ENCODE measurements at places on chromosomes 7 and 10.

DNA sequence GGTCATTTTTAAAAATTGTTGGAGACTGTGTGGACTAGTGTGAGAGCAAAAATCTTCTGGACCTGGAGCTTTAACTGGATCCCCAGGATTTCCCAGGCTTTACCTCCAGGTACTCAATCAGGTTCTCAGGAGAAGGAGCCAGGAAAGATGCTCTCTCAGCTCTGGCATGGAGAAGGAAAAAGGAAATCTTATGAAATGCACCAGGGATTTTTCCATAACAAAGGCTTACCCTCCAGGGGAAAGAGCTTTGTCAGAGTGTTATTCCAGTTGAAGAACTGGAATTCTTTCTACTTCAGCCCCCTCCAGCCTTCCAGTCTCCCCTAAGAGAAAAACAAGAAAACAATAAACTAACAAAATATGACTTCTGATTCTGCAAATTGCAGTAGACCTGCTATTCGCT is 436.7 kb upstream of the ANKRD30A start:
- no peak for DNase-seq

DNA sequence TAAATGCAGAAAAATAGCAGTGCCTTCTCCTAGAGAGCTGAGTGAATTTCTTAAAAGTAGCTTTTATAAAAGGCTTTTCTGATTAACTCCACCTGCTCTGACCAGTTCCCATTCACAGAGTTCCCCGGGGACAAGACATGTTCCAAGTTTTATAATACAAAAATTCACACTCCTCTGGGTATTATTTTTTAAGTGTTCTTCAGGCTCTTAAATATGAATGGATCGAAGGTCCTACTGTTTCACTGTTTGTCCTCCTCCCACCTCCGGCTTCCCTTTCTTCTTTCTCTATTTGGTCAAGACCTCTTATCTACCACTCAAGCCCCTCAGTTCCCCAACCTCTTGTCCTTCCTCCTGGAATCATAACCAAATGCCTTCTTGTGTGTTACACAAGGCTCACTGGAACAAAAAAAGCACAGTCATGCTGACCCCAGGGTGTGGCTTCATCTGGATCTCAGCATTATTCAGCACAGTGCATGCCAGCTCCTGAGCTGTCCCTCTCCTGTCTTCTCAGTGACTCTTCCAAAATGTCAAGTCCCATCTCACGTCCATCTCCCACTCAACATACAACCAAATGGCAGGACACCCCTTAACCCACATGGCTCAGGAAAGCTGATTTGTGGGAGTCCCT is 222.4 kb downstream of the SORCS1 start:
- no peak for DNase-seq

DNA sequence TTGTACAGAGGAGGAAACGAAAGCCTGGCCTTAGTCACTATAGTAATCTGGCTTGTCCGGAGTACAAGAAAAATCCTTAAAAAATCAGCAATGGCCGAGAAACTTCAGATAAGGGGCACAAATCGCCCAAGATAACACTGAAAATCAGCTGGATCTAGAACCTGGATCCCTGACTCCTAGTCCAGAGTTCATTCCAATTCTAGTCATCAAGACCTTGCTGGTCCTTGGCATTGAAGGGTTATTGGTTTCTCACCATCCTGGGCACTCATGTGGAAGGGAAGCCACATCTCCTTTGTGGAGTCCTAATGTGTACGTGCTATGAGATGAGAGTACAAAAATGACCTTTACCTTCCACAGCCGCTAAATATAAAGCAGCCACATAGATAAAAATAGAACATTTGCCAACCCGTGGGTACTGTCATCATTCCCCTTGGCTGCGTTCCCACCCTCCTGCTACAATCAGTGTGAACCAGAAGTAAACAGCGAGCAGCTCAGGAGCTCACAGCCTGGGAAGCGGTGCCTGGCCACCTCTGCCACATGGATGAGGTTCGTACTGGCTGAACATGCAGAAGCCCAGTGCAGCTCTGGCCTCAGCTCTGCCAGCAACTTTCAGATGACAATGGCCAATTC is 116.0 kb upstream of the PDLIM1 start:
- DNase-seq = no peak

DNA sequence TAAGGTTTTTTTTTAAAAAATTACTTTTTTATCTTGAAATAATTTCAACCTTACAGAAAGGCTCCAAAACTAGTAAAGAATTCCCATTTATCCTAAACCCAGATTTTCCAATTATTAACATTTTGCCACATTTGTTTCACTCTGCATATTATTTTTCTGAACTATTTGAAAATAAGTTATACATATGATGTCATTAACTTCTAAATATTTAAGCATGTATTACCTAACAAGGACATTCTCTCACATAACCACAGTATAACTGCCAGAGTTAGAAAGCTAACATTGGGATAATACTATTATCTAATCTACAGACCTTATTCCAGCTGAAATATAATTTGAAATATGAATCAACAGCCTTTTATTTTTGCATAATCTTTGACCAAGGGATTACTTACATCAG is 65.8 kb downstream of the SLC18A2 start:
- no peak for DNase-seq

DNA sequence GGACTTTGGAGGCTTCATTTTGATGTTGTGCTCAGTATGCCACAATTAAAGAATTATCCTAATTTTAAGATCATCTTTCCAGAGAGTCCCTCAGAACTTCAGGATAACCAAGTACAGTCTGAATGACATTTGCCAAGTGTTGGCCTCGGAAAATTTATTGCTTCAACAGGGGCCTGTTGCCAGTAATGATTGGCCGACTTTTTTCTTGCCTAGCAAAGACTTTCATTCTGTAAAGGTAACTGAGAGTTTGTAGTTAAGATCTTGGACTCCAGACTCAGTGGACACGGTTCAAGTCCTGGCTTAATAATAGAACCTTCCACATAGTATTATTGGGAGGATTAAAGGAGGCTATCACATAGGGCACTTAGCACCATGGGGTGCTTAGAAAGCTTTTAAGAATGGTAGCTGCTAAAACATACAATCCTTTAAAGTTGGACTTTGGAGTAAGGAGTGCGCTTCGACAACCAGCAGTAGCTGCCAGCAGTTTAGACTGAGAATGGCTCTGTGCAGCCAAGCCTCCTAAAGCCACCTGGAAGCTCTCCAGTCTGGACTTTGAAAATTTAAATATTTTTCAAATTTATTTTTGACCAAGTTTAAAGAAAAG is 90.0 kb downstream of the PLCE1 start:
- no peak for DNase-seq

DNA sequence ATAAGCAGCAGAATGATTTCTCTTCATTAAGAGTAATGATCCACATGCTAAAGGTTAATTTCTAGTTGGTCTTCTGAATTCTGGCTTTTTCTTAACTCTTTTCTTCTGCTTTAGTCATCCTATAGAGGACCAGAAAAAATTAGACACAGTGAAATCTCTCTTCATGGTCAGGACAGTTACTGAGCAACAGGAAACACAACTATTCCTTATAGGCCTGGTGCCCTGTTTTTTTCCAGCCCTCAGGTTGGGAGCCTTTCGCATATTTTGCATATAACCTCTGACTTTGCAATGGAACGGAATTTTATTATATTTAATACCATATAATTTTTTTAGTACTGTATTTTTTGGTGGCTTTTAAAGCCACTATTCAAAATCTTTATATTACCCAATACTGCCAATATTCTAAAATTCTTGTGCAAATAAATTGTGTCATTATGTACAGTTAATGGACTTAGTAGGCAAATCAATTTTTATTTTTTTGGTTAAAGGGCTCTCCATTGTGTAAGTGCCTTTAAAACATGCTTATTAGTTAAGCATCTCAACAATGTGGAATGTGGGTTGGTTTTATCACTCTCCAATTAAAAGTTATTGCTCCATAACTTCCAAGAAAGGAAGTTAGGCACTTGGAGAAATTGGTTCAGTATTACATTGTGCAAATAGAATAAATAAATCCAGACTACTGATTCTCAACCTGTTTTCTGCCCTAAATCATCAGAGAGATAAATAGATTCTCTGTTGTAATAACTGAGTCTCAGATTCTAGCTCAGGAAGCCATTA is 22.5 kb downstream of the ARL4A start:
- DNase-seq = no peak

DNA sequence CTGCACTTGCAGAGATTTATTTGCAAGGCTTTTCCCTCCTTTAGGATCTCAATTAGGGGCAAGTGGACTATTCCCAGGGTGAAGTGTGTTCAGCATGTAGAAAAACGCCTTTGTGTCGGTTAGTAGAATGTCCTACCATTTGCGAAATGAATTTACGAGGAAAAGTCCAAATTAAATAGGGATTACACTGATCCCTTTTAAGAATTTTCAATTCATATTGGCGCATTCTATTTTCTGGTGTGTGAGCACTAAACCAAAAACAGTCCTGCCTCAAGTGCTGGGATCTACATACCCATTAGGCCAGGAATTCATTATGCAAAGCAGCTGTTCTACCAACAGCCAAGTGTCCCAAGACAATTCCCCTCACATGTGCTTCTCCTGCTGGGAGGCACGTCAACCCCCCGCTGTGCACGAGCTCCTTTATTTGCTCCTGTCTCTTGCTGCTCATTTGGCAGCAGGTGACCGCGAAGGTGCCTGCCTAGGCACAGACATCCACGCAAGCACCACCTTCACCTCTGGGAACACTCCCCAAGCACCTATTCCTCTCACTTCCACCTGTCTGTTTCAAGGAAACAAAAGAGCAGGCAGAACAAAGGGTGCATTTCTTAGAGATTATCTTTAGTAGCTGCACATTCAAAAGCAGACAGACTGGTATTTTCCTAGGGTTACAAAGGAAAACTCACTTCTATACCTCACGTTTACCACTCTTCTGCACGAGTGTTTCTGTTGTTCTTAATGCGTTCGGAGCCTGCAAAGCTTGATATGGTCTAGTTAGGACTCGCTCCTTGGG is 134.6 kb upstream of the FGFR2 start:
- DNase-seq = no peak

DNA sequence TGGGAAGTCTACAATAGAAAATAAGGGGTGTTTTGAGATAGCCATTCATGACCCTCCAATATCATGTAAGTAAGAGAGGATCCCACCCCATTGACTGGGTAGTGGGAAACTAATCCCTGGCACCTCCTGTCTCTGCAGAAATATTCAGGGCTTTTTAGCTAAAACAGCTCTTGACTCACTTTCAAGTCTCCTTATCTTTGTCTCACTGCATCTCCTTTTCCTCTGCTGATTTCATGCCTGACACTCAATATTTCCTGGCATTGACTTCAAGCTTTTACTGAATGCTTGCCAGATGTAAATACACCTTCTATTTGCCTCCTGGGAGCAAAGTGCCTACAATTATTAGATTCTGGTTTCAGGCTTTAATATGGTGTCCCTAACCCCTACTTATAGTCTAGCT is 57.1 kb downstream of the CHRM2 start:
- no peak for DNase-seq

DNA sequence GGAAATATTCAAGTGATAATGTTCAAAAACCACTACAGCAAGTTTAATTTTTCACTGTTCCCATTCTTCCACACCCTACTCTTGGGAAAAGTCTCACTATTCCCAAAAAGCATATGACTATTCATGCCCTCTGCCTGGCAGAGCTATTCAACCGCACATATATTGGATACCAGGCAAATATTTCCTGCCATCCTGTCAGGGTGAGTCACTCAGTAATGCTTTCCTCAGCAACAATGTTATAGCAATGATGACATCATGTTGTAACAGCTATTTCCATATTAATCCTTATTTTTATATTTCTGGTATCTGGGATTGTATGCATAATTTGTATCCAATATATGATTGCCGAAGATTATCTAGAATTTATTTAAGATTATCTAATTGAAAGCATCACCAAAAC is 114.0 kb upstream of the PLXDC2 start:
- DNase-seq = no peak

- DNase-seq = no peak
Measured at GRCh38 chr10:118692872-118693271, 61.9 kb downstream of the CACUL1 start.

Measured in activated CD4-positive, CD25-positive, alpha-beta regulatory T cell (primary cell).